Activated naive CD8-positive, alpha-beta T cell treated with anti-CD3 and anti-CD28 coated beads, Interleukin-2, amount 10 ng/mL, durations not matched to agents 7 days and 5 days (primary cell): ENCODE measurements at places on chromosomes 2 and 18. TPM values are rescaled to one million over a fixed set of nuclear protein-coding genes. Genes with fewer than 3 reads are reported as not detected.

Gene KIF1A
- 2.3 TPM for total RNA-seq

Gene SPDYA
- 1.9 TPM for total RNA-seq

Gene IL1RN
- 4.0 TPM for total RNA-seq

Gene AGXT
- not detected for total RNA-seq

Gene DTNA
- not detected for total RNA-seq

Gene LYG2
- total RNA-seq, result not detected
